ENCODE measurements at places on chromosomes 12 and 14. TPM values are rescaled to one million over a fixed set of nuclear protein-coding genes. Genes with fewer than 3 reads are reported as not detected.

GRCh38 chr12:42283739-42284138, 42.2 kb downstream of the ZCRB1 start:
- no peak overlapping the region for H3K4me3 ChIP-seq
- no peak overlapping the region for H3K27ac ChIP-seq
- no peaks in the 10 kb centered on the region for H3K36me3 ChIP-seq
- H3K27me3 ChIP-seq, result peaks cover 9% of the 10 kb centered on the region
- DNase-seq, result no peak

DNA sequence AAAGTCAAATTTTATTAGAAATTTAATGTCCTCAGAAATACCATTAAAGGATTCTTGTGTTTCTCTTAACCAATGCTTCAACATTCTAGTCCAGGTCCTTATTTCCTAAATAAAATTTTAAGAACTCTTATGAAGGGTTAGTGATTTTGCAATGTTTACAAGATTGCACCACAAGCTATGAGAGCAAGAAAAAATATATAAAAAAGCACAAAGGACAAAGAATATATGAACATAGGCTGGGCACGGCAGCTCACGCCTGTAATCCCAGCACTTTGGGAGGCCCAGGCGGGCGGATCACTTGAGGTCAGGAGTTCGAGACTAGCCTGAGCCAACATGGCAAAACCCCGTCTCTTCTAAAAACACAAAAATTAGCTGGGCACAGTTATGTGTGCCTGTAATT, 7.7 kb downstream of the RACGAP1 start:
- no peak for DNase-seq
- H3K36me3 ChIP-seq, result peaks cover 4% of the 10 kb centered on the region
- no peak overlapping the region for H3K4me3 ChIP-seq
- H3K4me1 ChIP-seq, result peaks cover 42% of the 10 kb centered on the region
- H3K27ac ChIP-seq, result peak overlapping the region; percentile 59
- no peaks in the 10 kb centered on the region for H3K27me3 ChIP-seq

- no peak overlapping the region for H3K4me3 ChIP-seq
- H3K4me1 ChIP-seq, result no peaks in the 10 kb centered on the region
- H3K27ac ChIP-seq, result no peak overlapping the region
Observed at GRCh38 chr12:69115951-69116350, 123.4 kb upstream of the CPSF6 start.

DNA sequence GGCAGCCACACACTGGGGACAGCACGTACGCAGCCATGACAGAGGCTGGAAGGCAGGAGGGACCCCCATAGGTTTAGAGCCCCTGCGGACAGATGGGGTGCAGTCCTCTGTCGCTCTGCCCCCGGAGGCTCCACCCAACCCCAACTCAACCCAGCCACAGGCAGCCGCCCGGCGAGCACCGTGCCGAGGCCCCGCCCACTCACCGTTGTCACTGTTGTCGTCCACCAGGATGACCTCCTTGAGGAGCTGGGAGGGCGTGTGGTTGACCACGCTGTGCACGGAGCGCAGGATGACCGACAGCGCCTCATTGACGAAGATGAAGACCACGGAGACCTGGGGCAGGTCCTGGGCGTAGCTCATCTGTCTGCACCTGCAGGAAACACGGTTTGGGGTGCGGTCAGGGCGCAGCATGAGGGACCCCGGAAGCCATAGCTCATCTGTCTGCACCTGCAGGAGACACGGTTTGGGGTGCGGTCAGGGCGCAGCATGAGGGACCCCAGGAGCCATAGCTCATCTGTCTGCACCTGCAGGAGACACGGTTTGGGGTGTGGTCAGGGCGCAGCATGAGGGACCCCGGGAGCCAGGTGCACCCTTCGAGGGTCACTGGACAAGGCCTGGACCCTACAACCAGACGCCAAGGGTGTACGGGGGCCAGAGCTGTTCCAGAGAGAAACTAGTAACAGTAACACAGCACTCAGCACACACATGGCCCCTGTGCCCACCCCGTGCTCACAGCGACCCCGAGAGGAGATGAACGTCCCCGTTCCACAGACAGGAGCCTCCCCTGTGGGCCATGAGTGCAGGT, 66.9 kb downstream of the GALNT9 start:
- H3K27ac ChIP-seq, result no peak overlapping the region
- H3K36me3 ChIP-seq, result no peaks in the 10 kb centered on the region
- DNase-seq, result no peak
- H3K27me3 ChIP-seq, result peaks cover 14% of the 10 kb centered on the region
- H3K4me1 ChIP-seq, result peaks cover 8% of the 10 kb centered on the region

- no peaks in the 10 kb centered on the region for H3K27me3 ChIP-seq
- no peak for DNase-seq
- H3K4me3 ChIP-seq, result no peak overlapping the region
- H3K4me1 ChIP-seq, result no peaks in the 10 kb centered on the region
Observed at GRCh38 chr14:78798757-78799156, 628.6 kb downstream of the NRXN3 start.

GRCh38 chr14:50038398-50039119, 77.8 kb downstream of the VCPKMT start:
- no peak overlapping the region for H3K27ac ChIP-seq
- no peaks in the 10 kb centered on the region for H3K36me3 ChIP-seq
- no peak overlapping the region for H3K4me3 ChIP-seq

DNA sequence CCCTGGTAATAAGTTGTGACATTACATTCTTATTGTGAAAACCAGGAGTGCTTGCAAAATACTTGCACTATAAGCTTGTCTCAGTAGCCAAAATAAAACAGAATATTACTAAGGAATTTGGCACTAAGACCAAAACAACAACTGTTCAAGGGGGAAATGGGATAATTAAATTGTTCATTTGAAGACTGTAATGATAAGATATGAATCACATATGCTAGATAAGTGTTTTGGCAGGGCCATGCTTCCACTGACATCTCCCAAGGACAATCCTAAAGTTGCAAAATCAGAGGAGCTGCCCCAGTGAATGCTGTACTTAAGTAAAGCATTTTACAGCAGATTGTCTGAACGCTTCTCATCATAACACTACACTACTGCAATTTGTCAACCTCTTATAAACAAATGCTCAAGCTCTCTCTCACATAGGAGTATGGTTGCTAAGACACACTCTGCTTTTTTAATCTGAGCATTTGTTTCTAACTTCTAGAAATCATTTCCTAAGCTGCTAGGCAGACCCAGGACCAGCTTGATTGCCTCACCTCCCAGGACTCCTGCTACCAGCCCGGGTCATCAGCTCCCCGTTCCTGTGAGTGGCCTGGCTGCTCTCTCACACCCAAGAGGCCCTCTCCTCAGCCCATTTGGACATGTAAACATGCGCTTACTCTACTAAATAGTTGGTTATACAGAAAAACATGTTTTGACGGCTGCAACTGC, 191.5 kb downstream of the PAX9 start:
- peaks cover 40% of the 10 kb centered on the region for H3K27me3 ChIP-seq
- H3K4me1 ChIP-seq, result no peaks in the 10 kb centered on the region
- no peak overlapping the region for H3K4me3 ChIP-seq
- no peaks in the 10 kb centered on the region for H3K36me3 ChIP-seq

Gene KRT82
- not detected for total RNA-seq

Gene CLEC1A
- not detected for total RNA-seq

Gene SLC25A47
- total RNA-seq, result not detected
